ENCODE measurements at places on chromosomes 4 and X. TPM values are rescaled to one million over a fixed set of nuclear protein-coding genes. Genes with fewer than 3 reads are reported as not detected.

DNA sequence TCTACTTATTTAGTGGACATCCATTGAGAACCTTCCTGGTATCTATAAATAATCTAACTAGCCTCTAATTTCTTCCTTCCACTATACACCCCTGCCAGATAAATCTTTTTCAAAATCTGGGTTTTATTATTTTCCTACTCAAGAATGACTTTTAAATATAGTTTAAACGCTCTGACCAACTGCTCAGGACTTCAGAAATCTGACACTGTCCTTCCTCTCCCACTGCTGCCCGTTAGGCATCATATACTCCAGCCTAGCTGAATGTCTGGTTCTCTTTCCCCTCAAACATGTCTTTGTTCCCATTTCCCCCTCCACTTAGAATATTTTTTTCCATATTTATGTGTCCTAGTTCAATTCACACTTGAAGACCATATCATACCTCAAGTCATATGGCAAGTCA, 35.2 kb upstream of the CBLL2 start:
- no peak for DNase-seq
- H3K27me3 ChIP-seq: no peaks in the 10 kb centered on the region
- H3K4me3 ChIP-seq: no peak overlapping the region
- no peaks in the 10 kb centered on the region for H3K4me1 ChIP-seq

DNA sequence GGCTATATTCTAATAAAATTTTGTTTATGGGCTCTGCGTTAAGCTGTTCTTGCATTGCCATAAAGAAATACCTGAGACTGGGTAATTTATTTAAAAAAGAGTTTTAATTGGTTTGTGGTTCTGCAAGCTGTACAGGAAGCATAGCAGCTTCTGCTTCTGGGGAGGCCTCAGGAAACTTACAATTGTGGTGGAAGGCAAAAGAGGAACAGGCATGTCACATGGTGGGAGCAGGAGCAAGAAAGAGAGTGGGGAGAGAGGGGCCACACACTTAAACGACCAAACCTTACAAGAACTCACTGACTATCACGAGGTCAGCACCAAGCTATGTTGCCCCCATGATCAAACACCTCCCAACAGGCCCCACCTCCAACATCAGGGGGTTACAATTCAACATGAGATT, 74.0 kb downstream of the FHDC1 start:
- H3K27ac ChIP-seq: no peak overlapping the region
- H3K36me3 ChIP-seq: no peaks in the 10 kb centered on the region
- no peak for DNase-seq
- H3K27me3 ChIP-seq: no peaks in the 10 kb centered on the region

DNA sequence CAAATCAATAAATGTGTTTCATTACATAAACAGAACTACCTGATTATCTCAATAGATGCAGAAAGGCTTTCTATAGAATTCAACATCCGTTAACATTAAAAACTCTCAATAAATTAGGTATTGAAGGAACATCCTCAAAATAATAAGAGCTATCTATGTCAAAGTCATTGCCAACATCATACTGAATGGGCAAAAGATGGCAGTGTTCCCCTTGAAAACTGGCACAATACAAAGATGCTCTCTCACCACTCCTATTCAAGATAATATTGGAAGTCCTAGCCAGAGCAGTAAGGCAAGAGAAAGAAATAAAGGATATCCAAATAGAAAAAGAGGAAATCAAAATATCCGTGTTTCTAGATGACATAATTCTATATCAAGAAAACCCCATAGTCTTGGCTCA, 466.4 kb downstream of the MAGEE1 start:
- no peaks in the 10 kb centered on the region for H3K36me3 ChIP-seq
- DNase-seq: no peak
- H3K27me3 ChIP-seq: no peaks in the 10 kb centered on the region
- no peak overlapping the region for H3K27ac ChIP-seq
- H3K4me1 ChIP-seq: no peaks in the 10 kb centered on the region

GRCh38 chr4:15659768-15660570, 4.8 kb upstream of the FBXL5 start:
- peaks cover 9% of the 10 kb centered on the region for H3K4me1 ChIP-seq
- H3K27me3 ChIP-seq: no peaks in the 10 kb centered on the region
- no peak for DNase-seq
- no peak overlapping the region for H3K27ac ChIP-seq
- H3K36me3 ChIP-seq: no peaks in the 10 kb centered on the region
- H3K4me3 ChIP-seq: no peak overlapping the region

GRCh38 chrX:74421740-74422352, 553 bp downstream of the SLC16A2 start:
- H3K4me1 ChIP-seq: peaks cover 6% of the 10 kb centered on the region
- H3K36me3 ChIP-seq: no peaks in the 10 kb centered on the region

DNA sequence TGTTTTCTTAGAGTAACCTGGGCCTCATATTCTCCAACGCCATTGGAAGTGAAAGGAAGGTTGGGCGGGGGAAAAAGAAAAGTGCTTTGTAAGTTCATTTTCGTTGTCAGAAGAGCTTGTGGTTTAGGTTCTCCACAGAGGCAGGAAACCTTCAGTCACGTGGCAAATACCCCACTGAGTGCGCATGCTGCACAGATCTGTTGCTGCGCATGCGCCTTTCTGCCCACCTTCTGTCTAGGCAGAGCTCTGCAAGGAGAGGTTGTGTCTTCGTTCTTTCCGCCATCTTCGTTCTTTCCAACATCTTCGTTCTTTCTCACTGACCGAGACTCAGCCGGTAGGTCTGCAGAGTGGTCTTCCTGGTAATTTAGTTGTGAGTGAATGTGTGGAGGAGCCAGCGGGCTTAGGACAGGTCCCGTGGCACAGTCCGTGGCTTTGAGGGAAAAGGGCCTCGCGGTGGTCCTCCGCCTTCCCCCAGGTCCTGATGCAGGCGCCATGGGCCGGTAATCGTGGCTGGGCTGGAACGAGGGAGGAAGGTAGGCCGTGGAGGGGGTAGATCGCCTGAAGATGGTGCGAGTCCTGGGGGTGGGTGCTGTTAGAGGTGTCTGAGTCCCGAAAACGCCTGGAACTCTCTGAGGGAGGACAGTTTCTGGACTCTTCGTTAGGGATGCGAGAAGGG, at the start of gene PAGE5:
TSS of gene PAGE5 (plus strand) at position 228 of the 676 bp plus-strand sequence. CDS start 1,037 bp downstream, outside the sequence.
- H3K27me3 ChIP-seq: no peaks in the 10 kb centered on the region
- H3K4me3 ChIP-seq: no peak within 1 kb of the TSS
- DNase-seq: no peak
- H3K27ac ChIP-seq: no peak within 1 kb of the TSS
- no peaks in the 10 kb centered on the region for H3K4me1 ChIP-seq
- H3K36me3 ChIP-seq: no peaks in the 10 kb centered on the region

DNA sequence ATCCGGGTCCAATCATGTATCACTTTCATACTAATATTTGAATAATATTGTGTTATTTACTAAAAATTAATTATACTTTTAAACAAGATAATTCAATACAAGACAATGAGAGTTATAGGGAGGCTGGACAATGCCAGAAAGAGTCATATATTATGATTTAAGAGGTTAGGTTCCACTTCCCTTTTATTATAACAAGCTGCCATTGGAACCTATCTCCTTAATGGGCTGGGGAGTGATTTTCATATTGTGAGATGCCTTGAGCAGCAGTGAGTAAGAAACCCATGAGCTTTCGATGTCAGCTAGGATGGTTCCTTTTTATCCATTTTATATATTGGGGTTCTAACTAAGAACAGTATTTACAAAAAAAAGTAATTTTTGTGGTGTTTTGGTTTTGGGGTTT, 91.8 kb downstream of the MAB21L2 start:
- H3K36me3 ChIP-seq: no peaks in the 10 kb centered on the region
- no peaks in the 10 kb centered on the region for H3K27me3 ChIP-seq
- DNase-seq: no peak
- H3K27ac ChIP-seq: no peak overlapping the region
- no peaks in the 10 kb centered on the region for H3K4me1 ChIP-seq

BEX1 gene
- 57.4 TPM for total RNA-seq

CDS1 gene
- 5.9 TPM for total RNA-seq
